CD4-positive, alpha-beta T cell treated with Interleukin-12 subunit alpha and Interleukin-12 subunit beta, for 1 hour (primary cell): ENCODE measurements at places on chromosomes 4 and X.

DNA sequence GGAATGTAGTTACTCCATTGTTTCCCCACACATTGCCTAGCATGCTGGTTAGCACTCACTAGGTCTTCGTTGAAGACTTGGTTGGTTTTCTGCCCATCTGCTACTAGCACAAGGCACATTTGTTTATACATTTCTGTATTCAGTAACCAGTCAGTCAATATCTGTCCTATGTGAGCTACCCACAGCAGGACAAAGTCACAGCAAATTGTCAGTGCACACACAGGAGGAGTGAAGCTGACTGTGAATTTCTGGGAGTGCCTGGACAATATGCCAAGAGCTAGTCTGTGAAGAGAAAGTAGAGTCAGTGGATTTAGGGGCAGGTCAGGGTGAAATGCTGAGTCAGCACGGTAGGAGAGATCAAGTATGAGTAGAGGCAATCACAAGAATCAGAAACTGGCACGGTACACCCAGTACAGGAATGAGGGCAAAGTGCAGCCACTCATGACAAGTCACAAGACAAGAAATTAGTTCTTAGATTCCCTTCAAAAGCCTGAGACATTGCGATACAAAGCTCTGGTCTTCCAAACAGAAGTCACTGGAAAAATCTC, 1049.8 kb upstream of the POU3F4 start:
- no peak for DNase-seq

DNA sequence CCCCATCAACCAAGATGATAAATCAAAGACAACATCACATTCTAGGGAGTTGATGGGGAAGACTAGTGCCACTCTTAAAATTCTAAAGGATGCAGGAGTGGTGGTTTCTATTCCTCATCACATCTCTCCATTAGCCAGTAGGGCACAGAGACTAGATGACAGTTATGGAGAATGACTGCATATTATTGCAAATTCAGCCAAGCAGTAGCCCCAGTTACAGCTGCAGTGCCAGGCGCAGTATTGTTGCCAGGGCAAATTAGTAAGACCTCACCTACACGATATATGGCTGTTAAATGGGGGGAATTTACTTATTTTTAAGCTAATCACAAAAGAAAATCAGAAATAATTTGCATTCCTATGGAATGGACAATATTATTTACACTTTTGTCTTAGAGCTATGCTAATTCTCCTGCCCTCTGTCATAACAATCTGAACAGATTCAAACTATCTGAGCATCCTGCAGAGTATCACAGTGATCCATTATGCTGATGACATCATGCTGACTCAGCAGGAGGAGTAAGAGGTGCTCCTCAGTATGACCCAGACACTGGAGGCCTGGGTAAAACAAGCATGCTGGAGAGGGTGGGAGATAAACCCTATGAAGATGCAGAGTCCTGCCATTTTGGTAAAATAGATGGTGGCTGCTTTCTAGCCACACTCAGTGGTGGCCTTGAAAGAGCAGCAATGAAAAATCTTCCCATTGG, 24.7 kb downstream of the ETNPPL start:
- no peak for DNase-seq

DNA sequence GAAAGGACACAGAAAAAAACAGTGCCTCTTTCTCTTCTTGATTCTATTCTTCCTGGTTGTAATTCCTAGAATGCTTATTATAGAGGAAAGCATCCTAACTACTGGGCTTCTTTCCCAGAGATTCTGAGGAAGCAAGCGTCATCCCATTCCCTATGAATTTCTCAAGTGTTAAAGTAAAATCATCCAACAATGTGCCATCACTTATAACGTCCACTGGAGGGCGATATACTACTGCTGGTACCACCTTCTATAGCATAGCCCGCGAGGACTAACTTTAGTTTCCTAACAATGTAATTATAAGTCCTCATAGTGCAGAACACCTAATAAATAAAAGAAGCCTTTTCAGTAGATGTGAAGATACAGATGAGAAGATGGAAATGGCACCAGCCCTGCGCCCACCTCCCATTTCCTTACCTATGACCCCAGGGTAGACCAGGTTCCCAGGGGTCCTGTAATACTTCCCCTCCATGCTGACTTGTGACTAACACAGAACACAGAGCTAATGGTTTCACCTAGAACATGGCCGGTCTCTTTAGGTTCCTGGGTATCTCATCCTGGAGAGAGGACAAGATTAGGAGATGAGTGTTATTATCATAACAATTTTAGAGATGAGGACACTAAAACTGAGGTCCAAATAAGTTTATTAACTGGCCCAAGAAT, 4.2 kb downstream of the CENPVL3 start:
- peak; percentile 19 for DNase-seq

GRCh38 chr4:73432169-73433000, 3.6 kb upstream of the AFP start:
- no peak for DNase-seq

- no peak for DNase-seq
These were observed 74.1 kb downstream of the EVC start for GRCh38 chr4:5784960-5785611.

DNA sequence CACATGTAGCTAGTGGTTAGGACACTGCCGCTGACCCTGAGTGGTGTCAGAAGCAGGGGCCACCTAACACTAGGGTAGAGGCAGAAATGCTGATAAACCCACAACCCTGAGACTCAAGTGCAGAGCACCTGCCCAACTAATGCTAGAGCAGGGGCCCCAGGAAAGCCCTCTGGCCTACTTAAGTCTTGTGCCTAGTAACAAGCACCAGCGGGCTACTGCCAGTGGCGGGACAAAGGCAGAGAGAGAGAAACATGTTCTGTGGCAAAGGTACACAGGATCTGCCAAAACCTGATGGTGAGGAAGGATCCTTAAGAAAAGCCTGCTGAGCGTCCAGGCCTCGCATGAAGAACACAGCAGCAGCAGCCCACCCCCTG, 172.4 kb downstream of the PRDM5 start:
- no peak for DNase-seq

- peak; percentile 50 for DNase-seq
These were observed 2.7 kb upstream of the ACOT9 start for GRCh38 chrX:23745786-23746185.

GRCh38 chr4:80069108-80069836, 3.8 kb downstream of the ANTXR2 start:
- no peak for DNase-seq
